Bronchus fibroblast of lung (primary cell): ENCODE measurements at places on chromosomes 7 and 10. TPM values are rescaled to one million over a fixed set of nuclear protein-coding genes. Genes with fewer than 3 reads are reported as not detected.

LRMDA gene
- total RNA-seq = 0.34 and 0.45 TPM in 2 replicates

GLUD1 gene
- total RNA-seq = 176 and 190 TPM in 2 replicates

RET gene
- 0.17 and 0.30 TPM in 2 replicates for total RNA-seq

SH2D4B gene
- not detected in 2 replicates for total RNA-seq

CACNA2D1 gene
- total RNA-seq = 5.4 and 8.2 TPM in 2 replicates

ZNF518A gene
- total RNA-seq = 5.5 and 5.7 TPM in 2 replicates

BMI1 gene
- 24.1 and 35.6 TPM in 2 replicates for total RNA-seq

CPEB3 gene
- total RNA-seq = 0.17 and 0.30 TPM in 2 replicates

CALHM1 gene
- not detected in 2 replicates for total RNA-seq

PPIF gene
- 44.9 and 50.7 TPM in 2 replicates for total RNA-seq

LLCFC1 gene
- total RNA-seq = not detected in 2 replicates

TES gene
- 40.9 and 47.1 TPM in 2 replicates for total RNA-seq

IFIT2 gene
- 1.8 and 2.0 TPM in 2 replicates for total RNA-seq

FBXL13 gene
- total RNA-seq = 0.30 and 0.34 TPM in 2 replicates

ANKRD1 gene
- total RNA-seq = 6.5 and 6.6 TPM in 2 replicates

MRLN gene
- total RNA-seq = not detected in 2 replicates

AKR1B1 gene
- total RNA-seq = 60.2 and 61.8 TPM in 2 replicates

OPALIN gene
- not detected in 2 replicates for total RNA-seq

RBM28 gene
- total RNA-seq = 14.5 and 23.8 TPM in 2 replicates

NKX1-2 gene
- total RNA-seq = not detected in 2 replicates

THNSL1 gene
- total RNA-seq = 2.2 and 2.4 TPM in 2 replicates

GOLGA7B gene
- total RNA-seq = under 0.01 TPM in 1 of 2 replicates, not detected in the other

PDK4 gene
- total RNA-seq = 0.45 and 2.0 TPM in 2 replicates

NPSR1 gene
- not detected in 2 replicates for total RNA-seq

SPDYE3 gene
- not detected in 2 replicates for total RNA-seq

NXPH1 gene
- total RNA-seq = not detected in 2 replicates

PPP1R9A gene
- 0.15 and 0.17 TPM in 2 replicates for total RNA-seq

ARHGEF35 gene
- 0.84 and 0.89 TPM in 2 replicates for total RNA-seq

GPR26 gene
- not detected in 2 replicates for total RNA-seq

TET1 gene
- total RNA-seq = 1.8 and 2.0 TPM in 2 replicates

CUEDC2 gene
- 102 and 104 TPM in 2 replicates for total RNA-seq
